ENCODE measurements at places on chromosomes 5 and 9. TPM values are rescaled to one million over a fixed set of nuclear protein-coding genes. Genes with fewer than 3 reads are reported as not detected.
A peak's percentile ranks its signal among the peaks of the same experiment; 100 is the strongest.

DNA sequence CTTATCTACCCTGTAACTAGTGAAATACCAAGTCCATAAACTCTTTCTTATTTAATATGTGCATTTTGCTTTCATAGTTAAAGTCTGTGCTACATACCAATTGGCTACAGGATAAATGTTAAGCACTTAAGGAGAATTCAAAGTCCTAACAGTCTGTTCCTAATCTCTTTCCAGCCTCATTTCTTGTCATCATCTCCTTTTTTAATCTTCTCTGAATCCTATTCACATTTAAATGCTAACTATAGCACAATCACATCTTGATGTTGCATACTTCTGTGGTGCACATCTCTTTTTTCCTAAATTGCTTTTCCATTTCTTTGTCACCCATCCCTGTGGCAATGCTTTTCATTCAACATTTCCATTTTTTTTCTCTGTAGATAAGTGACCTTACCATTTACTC, 996.1 kb upstream of the TYRP1 start:
- no peaks in the 10 kb centered on the region for H3K36me3 ChIP-seq
- no peaks in the 10 kb centered on the region for H3K4me1 ChIP-seq
- H3K27ac ChIP-seq: no peak overlapping the region
- DNase-seq: no peak

The OTP gene
- total RNA-seq: not detected

- DNase-seq: no peak
- H3K4me1 ChIP-seq: peaks cover 18% of the 10 kb centered on the region
- H3K27ac ChIP-seq: 0 out of 2 replicates have a peak overlapping the region, but pooled peaks have one; percentile 24
- H3K36me3 ChIP-seq: peaks cover 11% of the 10 kb centered on the region
Observed at GRCh38 chr5:139683295-139684271, 35.4 kb downstream of the CXXC5 start.

The CCNB1 gene
- 70.9 TPM for total RNA-seq

DNA sequence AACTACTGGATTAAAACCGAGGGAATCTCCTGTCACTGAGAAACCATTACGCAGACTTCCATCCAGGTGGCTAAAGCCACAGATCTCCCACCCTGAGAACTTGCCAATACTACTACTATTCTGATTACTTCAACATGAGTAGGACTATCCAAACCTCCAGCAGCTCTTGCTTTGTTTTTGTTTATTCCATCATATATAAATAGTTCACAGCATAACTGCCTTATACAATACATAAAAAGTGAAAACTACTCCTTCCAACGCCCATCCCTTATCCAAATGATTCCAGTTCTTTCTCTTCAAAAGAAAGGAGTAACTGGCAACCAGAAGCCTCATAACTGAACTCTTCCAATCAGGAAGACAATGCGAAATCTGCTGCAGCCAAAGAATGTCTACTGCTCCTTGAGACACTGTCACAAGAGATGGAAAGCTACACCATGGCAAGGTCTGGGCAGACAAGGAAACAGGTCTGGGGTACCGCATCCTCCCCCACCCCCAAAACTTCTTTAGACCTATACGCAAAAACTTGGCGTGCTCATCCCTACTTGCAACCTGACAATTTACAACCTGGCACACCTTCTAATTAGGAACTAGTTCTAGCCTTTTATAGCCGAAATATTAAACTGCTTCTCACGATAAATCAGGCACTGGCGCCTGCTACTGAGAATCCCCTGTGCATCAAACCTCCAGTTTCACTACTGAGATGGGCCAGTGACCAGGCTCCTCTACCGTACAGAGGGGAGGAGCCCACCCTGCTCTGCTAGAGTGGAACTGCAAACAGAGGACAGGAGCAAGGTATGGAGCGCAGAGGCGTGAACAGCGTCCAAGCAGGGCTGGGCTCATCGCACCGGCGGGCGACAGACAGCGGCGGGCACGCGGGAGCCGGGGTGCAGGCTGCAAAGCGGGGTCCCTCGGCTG, 986 bp downstream of the PLPP1 start:
- peaks cover 33% of the 10 kb centered on the region for H3K4me1 ChIP-seq
- H3K4me3 ChIP-seq: peak overlapping the region; percentile 85
- no peaks in the 10 kb centered on the region for H3K27me3 ChIP-seq
- peak; percentile 23 for DNase-seq
- no peaks in the 10 kb centered on the region for H3K36me3 ChIP-seq

Measured in HFFc6 (cell line).